Chondrocyte (in vitro differentiated cells): ENCODE measurements at places on chromosomes 16 and 17. TPM values are rescaled to one million over a fixed set of nuclear protein-coding genes. Genes with fewer than 3 reads are reported as not detected.
A peak's percentile ranks its signal among the peaks of the same experiment; 100 is the strongest.

- peaks cover 25% of the 10 kb centered on the region for H3K27me3 ChIP-seq
- DNase-seq = no peak
- H3K36me3 ChIP-seq = no peaks in the 10 kb centered on the region
- no peak overlapping the region for H3K27ac ChIP-seq
Observed at GRCh38 chr17:79095345-79096055, 20.9 kb downstream of the ENGASE start.

- no peak for DNase-seq
- H3K4me3 ChIP-seq = no peak overlapping the region
- H3K4me1 ChIP-seq = peaks cover 31% of the 10 kb centered on the region
- H3K27me3 ChIP-seq = no peaks in the 10 kb centered on the region
- peak overlapping the region; percentile 98 for H3K27ac ChIP-seq
Observed at GRCh38 chr16:85407-85782, 7.4 kb downstream of the MPG start.

DNA sequence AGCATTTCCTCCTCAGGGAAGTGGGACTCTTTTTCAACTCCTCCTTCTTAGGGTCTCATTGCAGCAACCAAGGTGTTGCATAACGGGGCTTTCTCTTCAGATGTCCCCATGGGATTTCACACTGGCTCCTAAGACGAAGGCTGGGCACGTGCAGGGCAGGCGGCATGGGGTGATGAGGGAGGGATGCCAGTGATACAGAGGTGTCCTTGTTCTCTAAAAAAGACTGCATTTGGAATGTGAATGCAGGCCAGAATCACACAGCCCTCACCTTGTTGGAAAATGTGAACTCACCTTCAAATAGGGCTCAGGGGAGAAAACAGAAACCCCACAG lies 105.6 kb downstream of the XYLT1 start:
- no peaks in the 10 kb centered on the region for H3K36me3 ChIP-seq
- H3K4me3 ChIP-seq = no peak overlapping the region

DNA sequence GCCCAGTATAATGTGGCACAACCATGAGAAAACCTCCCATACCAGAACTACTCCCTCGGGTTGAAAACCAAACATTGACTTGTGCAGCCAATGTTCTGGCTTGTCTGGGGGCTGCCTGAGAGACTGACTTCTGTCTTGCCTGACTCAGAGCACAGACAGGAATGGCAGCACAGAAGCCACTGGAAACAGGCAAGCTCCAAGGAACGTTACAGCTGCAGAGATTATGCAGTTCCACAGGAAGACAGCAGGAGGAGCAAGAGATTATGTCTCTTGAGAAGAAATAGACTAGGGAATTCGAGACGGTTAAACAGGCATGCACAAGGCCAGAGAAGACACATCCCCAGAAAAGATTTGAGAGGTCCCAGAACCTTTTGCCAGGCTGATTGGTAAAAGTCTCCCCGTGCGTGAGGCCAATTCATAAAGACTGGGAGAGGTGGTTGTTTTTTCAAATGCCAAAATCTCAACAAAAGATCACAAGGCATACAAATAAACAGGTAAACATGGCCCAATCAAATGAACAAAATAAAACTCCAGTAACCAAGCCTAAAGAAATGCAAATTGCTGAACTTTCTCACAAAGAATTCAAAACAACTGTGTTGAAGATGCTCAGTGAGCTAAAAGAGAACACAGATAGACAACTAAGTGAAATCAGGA lies 90.6 kb upstream of the CDH5 start:
- H3K27me3 ChIP-seq = no peaks in the 10 kb centered on the region
- no peak overlapping the region for H3K27ac ChIP-seq
- no peak overlapping the region for H3K4me3 ChIP-seq
- DNase-seq = no peak
- peaks cover 35% of the 10 kb centered on the region for H3K4me1 ChIP-seq

GRCh38 chr17:57927048-57927723 lies 28.0 kb downstream of the CUEDC1 start:
- no peak for DNase-seq
- H3K27me3 ChIP-seq = no peaks in the 10 kb centered on the region
- H3K4me3 ChIP-seq = no peak overlapping the region
- peaks cover 2% of the 10 kb centered on the region for H3K36me3 ChIP-seq

DNA sequence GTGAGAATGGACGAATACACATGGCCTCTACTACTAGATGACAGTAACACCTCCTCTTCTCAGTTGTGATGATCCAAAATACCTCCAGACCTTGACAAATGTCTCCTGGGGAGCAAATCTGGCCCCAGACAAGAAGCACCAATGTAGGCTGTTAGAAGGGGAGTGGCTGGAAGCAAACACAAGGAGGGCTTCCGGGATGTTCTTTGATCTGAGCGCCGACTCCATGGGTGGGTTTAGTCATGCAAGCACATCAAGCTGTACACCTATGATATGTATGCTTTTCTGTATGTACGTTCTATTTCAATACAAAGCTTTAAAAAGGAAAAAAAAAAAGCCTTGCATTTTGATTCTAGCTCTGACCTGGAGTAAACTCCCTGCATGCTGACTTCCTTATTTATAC lies 61.4 kb downstream of the ARHGAP17 start:
- H3K27ac ChIP-seq = no peak overlapping the region
- H3K4me3 ChIP-seq = no peak overlapping the region
- no peak for DNase-seq
- peaks cover 7% of the 10 kb centered on the region for H3K4me1 ChIP-seq
- H3K36me3 ChIP-seq = peaks cover 50% of the 10 kb centered on the region

DNA sequence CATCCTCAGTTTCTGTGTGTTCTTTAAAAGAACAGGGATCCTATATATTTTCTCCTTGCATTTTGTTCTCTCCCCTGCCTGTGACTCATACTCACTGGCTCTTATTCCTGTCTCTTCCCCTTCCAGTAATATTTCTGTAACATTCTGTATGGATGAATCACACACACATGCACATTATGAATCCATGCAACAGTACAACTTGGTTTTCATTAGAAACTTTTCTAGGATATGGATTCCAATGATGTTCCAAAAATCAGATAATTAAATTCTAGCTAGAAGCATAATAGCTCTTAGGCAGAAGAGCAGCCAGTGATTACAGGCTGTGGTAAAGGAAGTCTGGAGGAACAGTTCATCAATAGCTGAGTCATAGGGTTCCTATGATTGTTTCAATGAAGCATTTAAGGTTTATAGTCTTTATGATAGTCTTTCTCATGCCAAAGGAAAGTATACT lies 119.6 kb upstream of the PMFBP1 start:
- H3K4me3 ChIP-seq = peak overlapping the region; percentile 20
- no peaks in the 10 kb centered on the region for H3K27me3 ChIP-seq
- peaks cover 49% of the 10 kb centered on the region for H3K4me1 ChIP-seq
- peaks cover 5% of the 10 kb centered on the region for H3K36me3 ChIP-seq
- H3K27ac ChIP-seq = peak overlapping the region; percentile 95

DNA sequence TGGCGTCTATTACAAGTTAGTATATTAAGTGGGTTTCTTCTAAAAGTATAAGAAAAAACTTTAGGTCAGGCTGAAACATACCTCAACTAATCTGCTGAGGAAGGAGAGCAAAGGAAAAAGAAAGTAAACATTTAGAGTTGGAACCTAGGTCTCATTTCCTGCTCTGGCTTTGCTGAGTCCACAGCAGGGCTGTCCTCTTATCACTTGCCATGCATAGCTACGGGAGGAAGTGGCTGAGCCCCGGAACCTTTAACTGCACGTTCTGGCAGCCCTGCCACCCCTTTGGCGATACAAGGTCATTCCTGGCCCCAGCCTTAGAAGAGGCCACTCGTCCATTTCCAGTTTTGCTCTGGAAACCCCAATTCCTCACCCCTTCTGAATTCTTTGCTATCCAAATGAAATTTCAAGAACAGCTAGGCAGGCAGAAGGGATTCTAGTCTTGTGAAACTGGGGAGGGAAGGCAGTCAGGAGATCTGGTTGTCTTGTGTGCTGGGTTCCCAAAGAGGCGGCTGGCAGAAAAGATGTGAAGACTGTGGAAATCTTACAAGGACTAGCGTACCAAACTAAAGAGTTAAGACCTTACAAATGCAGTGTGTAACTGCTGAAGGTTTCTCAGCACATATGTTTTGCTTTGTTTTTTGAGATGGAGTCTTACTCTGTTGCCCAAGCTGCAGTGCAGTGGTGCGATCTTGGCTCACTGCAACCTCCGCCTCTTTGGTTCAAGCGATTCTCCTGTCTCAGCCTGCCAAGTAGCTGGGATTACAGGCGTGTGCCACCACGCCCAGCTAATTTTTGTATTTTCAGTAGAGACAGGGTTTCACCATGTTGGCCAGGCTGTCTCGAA lies 19.1 kb downstream of the WIPI1 start:
- peaks cover 27% of the 10 kb centered on the region for H3K36me3 ChIP-seq
- no peak overlapping the region for H3K27ac ChIP-seq
- H3K4me3 ChIP-seq = no peak overlapping the region

GRCh38 chr17:76005263-76006149 lies 4.9 kb downstream of the CDK3 start:
- H3K4me3 ChIP-seq = no peak overlapping the region
- peaks cover 6% of the 10 kb centered on the region for H3K36me3 ChIP-seq
- no peak for DNase-seq
- H3K4me1 ChIP-seq = peaks cover 7% of the 10 kb centered on the region

DNA sequence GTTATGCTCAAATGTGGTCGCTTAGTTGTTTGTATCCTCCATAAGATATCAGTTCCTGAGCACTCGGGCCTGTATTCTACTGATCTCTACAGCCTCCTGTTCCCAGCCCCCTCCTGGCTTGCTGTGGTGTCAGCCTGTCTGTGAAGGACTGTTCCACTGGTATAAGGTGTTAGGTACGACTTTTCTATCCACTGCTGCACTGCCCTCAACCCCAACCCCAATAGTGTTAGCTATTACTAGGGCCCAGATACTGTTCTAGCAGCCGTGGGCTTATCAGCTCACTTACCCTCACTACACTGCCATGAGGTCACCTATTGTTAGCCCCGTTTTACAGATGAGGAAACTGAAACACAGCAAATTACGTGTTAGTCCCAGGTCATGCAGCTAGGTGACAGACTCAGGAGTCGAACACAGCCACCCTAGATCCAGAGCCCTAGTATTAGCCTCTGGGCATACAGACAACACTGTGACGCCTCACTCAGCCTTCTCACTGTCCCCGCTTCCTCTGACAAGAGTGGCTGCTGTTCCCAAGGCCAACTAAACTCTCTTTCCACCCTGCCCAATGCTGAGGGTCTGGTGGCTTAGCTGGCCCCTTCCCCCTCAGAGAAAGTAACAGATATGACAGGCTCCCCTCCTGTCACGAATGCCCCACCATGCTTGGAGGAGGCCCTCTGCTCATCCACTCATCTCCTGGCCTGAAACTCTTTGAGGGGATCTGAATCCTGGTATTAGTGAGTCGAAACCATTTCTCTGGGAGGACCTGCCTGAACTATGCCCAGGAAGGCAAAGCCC lies 25.6 kb upstream of the ZNF652 start:
- peaks cover 9% of the 10 kb centered on the region for H3K4me1 ChIP-seq
- no peak overlapping the region for H3K4me3 ChIP-seq
- peaks cover 2% of the 10 kb centered on the region for H3K27me3 ChIP-seq
- no peak for DNase-seq
- no peak overlapping the region for H3K27ac ChIP-seq
- H3K36me3 ChIP-seq = no peaks in the 10 kb centered on the region

GRCh38 chr16:83351846-83352245 lies 455.9 kb upstream of the HSBP1 start:
- H3K4me3 ChIP-seq = no peak overlapping the region
- H3K27me3 ChIP-seq = peaks cover 2% of the 10 kb centered on the region
- DNase-seq = no peak
- H3K27ac ChIP-seq = no peak overlapping the region
- H3K36me3 ChIP-seq = no peaks in the 10 kb centered on the region

DNA sequence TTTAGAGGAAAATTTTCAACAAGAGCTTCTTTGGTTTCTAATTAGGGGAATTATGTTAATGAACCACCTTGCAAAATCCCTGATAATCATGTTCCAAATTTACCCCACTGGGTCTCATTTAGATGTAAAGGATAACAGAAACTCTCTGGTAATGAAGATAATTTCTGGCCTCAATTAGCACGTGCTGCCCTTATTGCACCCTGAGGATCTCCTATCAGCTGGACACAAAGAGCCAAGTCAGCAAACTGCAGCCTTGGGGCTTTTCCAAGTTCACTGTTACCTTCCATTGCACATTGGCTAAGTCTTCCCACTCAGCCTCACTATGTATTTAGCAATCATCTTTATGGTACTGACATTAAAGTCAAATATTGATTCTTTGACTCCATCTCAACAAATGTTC lies 78.1 kb downstream of the GP2 start:
- no peaks in the 10 kb centered on the region for H3K27me3 ChIP-seq
- H3K27ac ChIP-seq = no peak overlapping the region
- DNase-seq = no peak
- H3K4me3 ChIP-seq = no peak overlapping the region
- H3K4me1 ChIP-seq = no peaks in the 10 kb centered on the region
- H3K36me3 ChIP-seq = no peaks in the 10 kb centered on the region

DNA sequence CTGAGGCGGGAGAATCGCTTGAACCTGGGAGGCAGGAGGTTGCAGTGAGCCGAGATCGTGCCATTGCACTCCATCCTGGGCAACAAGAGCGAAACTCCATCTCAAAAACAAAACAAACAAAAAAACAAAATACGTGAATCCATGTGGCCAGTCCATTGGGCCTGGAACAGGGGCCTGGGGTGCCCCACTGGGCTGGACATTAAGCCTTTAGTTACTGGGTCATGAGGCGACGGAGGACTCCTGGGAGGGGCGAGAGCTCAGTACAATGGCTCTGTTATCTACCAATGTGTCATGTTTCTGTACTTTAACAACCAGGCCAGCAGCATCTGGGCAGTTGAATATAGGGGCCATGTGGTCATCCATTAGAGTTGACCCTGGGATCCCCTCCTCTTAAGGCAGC lies 18.9 kb upstream of the CLEC18A start:
- peak overlapping the region; percentile 66 for H3K27ac ChIP-seq
- peaks cover 24% of the 10 kb centered on the region for H3K4me1 ChIP-seq
- no peak overlapping the region for H3K4me3 ChIP-seq
- H3K27me3 ChIP-seq = no peaks in the 10 kb centered on the region

- peaks cover 5% of the 10 kb centered on the region for H3K36me3 ChIP-seq
- H3K27me3 ChIP-seq = no peaks in the 10 kb centered on the region
- H3K27ac ChIP-seq = no peak overlapping the region
- peaks cover 10% of the 10 kb centered on the region for H3K4me1 ChIP-seq
Observed at GRCh38 chr17:68870161-68870826, 84.9 kb downstream of the ABCA8 start.

Gene NHLRC4
- not detected in 3 replicates for total RNA-seq

Gene WFDC1
- total RNA-seq = 3.5 to 5.7 TPM (median 5.6 TPM) in 3 replicates

Gene TMEM92
- total RNA-seq = 1.6 to 1.7 TPM (median 1.7 TPM) in 3 replicates

Gene ATP2A1
- 0.31 to 1.8 TPM (median 0.42 TPM) in 3 replicates for total RNA-seq
